Caki2 (cell line): ENCODE measurements at places on chromosomes 6 and 20. TPM values are rescaled to one million over a fixed set of nuclear protein-coding genes. Genes with fewer than 3 reads are reported as not detected.

Gene ZC2HC1B
- total RNA-seq, result not detected in 2 replicates

Gene SLC17A2
- not detected in 2 replicates for total RNA-seq

Gene SLC22A23
- 3.6 and 10.1 TPM in 2 replicates for total RNA-seq

Gene IRF4
- total RNA-seq, result not detected in 2 replicates

Gene FYN
- not detected in 2 replicates for total RNA-seq

Gene TSBP1
- total RNA-seq, result not detected in 2 replicates

Gene PCED1A
- 31.8 and 37.3 TPM in 2 replicates for total RNA-seq

- no peak for DNase-seq
These were observed 42.2 kb upstream of the NCOA3 start for GRCh38 chr20:47459344-47460073.

GRCh38 chr6:21189759-21190158 lies 403.8 kb upstream of the SOX4 start:
- no peak for DNase-seq

DNA sequence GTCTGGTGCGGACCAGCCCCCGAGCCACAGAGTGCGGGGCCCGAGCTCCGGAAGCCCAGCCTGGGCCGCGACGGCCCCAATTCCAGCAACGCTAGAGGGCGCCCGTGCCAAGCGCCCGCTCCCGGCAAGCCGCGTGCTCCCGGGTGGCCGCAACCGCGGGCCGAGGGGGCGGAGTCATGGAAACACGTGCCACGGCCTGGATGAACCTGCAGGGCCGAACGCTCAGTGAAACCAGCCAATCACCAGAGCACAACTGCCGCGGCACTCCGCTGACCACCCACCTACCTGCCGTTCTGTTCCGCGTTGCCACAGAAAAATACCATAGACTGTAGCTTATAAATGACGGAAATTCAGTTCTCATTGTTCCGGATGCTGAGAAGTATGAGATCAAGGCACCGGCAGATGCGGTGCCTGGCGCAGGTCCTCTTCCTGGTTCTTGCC lies 85.7 kb upstream of the FOXC1 start:
- peak; percentile 65 for DNase-seq

GRCh38 chr20:18645196-18645745 lies 57.4 kb downstream of the DTD1 start:
- no peak for DNase-seq

- DNase-seq, result peak; percentile 41
These were observed 128.8 kb upstream of the DTNBP1 start for GRCh38 chr6:15791448-15792181.

- DNase-seq, result peak; percentile 74
These were observed 4.9 kb upstream of the CD24 start for GRCh38 chr6:106979435-106979884.

DNA sequence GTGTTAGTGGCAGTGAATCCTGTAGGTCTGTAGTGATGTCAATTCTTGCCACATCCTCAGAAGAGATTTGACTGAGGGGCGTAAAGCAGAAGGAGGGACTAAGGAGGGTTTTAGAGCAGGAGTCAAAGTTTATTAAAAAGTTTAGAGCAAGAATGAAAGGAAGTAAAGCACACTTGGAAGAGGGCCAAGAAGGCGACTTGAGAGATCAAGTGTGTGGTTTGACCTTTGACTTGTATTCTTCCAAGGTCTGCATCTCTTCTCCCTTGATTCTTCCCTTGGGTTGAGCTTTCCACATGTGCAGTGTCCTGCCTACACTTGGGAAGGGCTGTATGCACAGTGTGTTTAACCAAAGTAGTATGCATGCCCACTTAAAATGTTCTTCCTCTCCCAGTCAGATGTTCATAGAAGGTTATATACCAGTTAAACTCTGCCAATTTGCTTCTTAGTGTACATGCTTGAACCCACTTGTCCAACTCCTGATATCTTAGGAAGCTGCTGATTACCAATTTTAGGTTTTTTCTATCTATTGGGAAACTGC lies 627.6 kb downstream of the MMUT start:
- DNase-seq, result peak; percentile 29

DNA sequence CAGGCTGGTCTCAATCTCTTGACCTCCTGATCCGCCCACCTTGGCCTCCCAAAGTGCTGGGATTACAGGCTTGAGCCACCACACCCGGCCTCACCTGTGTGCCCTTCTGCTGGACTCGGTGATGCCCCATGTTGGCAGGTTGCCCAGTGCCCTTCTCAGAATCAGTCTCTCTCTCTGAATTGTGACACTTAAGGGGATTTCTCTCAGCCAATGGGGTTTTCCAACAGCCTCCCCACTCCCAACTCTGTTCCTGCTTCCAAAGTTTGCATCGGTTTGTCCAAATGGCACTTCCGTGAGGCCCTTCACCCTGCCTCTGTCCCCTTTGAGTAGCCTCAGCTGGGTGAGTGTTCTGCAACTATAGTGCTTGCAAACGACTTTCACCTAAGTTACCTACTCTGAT lies 3.1 kb upstream of the MRPS10 start:
- DNase-seq, result peak; percentile 35

DNA sequence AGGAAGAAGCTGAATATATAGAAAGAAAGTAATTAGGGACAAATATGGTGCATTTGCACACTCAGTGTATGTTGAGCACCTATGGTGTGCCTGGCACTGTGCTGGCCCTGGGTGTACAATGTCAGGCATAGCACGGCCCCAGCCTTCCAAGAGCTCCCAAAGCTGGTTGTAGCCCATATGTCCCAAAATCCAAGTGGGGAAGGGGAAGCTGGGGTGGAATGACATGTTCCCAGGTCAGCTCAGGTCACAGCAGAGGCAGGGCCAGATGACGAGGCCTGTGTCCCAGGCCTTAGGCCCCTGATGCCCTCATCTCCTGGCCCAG lies 170.0 kb downstream of the VEGFA start:
- no peak for DNase-seq

GRCh38 chr20:51884561-51884960 lies 82.2 kb upstream of the SALL4 start:
- DNase-seq, result no peak

- DNase-seq, result no peak
These were observed 23.1 kb upstream of the ZMYND8 start for GRCh38 chr20:47379433-47380150.

GRCh38 chr6:63783096-63783495 lies 147.5 kb downstream of the PHF3 start:
- no peak for DNase-seq

DNA sequence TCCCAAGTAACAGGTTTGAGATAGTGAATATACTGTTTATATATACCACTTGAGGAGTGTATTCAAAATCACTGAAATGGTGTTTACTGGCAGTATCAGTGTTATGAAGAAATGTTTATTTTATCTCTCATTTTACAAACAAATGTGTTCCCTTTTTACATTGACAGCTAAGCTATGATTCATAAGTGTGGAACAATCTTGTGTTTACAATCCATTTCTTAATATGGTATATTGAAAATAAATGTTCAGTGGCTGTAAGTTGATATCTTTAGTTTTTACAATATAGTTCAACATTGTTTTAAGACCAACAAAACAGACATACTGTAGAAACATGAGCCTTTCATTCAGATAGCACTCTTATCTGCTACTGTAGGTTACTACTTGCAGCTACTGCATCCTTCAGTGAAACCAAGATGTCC lies 14.3 kb downstream of the PHF3 start:
- no peak for DNase-seq

DNA sequence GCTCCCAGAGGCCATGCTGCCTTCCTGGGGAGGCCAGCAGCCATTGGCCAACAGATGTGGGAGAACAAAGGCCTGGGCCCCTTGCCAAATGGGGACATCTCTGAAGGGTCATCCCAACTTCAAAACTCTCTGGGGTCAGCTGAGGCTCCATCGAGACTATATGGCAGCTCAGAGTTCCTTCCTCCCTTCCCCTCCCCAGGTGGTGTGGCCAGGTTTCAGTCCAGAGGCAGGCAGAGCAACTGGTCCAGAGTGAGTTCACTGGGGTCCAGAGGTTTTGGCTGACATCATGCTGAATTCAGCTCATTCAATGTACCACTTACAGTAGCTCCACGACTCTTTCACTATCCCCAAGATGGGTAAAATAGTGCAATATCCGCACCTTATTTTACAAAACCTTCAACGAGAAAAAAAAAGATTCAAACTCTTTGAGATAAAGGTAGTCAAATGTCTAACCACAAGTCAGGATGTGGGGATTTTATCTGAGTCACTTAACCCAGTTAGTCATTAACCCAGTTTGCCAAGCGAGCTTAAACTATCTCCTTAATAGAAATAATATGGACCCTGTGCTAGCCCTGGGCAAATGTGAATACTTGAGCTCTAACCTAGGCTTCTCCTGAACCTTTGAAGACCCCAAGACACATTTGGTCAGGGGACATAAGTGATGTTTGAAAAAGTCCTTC lies 108.4 kb upstream of the PLEKHG1 start:
- DNase-seq, result peak; percentile 76

DNA sequence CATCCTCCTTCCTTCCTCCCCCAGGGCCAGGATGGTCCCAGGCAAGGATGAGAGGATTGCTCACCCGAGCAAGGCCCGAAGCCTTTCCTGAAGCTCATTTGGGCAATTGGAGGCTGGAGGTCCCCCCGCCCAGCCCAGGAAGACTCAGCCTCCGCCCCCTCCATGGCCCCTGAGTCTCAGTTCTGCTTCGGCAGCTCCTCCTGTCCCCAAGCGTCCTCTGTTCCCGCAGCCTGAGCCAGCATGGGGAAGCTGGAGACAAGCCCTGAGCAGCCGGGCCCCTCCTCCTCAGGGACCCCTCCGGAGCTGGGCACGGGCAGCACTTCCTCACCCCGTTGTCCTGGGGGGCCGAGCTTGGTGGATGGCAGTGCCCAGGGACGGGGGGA lies 26.0 kb downstream of the SLC17A9 start:
- no peak for DNase-seq

DNA sequence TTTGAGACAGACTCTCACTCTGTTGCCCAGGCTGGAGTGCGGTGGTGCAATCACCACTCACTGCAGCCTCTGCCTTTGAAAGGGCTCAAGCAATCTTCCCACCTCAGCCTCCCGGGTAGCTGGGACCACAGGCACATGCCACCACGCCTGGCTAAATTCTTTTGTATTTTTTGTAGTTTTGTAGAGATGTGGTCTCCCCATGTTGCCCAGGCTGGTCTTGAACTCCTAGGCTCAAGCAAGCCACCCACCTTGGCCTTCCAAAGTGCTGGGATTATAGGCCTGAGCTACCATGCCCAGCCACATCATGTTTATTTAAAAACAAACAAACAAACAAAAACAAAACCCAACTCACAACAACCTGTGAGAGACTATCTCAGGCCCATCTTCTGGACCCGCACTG lies 29.7 kb upstream of the APCDD1L start:
- no peak for DNase-seq

GRCh38 chr6:106527979-106528378 lies 101.3 kb downstream of the RTN4IP1 start:
- peak; percentile 68 for DNase-seq

DNA sequence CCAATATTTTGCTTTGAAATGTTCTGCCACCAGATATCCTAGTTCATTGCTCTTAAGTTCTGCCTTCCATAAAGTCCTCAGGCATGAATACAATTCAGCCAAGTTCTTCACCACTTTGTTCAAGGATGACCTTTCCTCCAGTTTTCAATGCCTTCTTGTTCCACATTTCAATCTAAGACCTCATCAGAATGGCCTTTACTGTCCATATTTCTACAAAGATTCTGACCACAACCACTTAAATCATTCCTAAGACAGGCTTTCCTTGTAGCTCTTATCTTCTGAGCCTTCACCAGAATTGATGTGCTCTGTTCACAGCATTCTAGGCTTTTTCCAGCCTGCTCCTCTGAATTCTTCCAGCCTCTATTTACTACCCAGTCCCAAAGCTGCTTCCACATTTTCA lies 319.0 kb downstream of the HACE1 start:
- DNase-seq, result no peak

DNA sequence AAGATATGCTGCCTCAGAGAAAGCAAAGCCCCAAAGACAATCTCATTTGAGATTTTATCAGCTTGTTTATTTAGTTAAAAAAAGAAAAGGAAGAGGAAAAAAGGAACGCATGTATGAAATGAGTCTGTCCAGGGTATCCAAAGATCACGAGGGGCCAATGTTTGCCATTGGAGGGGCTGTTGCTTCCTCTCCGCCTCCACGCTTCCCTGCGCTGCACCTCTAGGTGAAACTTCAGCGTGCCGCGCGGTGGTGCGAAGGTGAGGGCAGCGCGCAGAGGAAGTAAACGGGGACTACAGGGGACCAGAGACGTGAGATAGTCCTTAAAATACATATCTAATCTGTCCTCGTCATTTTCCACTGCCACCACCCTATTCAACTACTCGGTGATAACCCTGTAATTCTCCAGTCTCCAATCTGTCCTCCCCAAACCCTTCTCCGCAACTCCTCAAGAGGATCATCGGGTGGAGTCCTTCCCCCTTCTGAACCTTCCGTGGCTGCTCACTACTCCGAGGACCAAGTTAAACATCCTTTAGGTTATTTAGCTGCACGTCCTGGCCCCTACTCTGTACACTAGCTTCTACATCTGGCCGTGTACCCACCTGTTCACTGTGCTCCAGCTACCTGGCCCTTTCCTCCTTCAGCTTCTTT lies 1.1 kb upstream of the DCBLD1 start:
- DNase-seq, result no peak

DNA sequence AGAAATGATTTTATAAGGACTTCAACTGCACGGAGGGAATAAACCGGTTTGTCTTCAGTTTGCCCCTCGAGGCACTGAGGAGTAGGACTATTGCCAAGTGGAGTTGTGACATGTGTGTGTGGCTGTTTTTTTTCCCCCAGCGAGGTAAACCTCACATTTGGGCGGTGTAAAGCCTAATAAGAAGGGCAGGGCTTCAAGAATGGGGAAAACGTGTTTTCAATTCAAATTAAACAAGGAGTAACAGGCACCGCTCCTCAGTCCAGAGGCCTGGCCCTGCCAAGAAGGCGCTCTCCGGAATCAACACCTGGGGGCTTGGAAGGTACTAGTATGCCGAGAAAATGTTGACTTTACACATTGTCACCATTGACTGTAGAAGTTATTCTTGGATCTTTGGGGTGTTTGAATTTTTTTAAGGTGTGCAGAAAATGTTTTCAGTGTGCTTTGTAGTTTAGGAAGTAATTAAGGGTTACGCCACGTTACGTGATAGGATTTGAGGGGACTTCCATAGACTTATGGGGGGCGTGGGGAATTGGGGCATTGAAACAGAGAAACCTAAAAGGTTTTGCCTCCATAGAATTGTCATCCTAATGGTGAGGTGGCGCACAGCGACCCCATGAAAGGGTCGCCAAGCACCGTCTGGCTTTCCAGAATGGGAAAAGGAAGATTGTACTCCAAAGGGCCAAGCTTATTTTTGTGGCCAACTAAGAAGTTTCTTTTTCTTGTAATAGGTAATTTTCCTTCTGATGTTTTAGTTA lies 791 bp downstream of the ADGRG6 start:
- DNase-seq, result no peak

- no peak for DNase-seq
These were observed at the start of gene NKAIN4 for GRCh38 chr20:63254232-63254605. TSS of gene NKAIN4 (minus strand) at chr20:63254463. CDS start at chr20:63254450, 13 bp downstream.

DNA sequence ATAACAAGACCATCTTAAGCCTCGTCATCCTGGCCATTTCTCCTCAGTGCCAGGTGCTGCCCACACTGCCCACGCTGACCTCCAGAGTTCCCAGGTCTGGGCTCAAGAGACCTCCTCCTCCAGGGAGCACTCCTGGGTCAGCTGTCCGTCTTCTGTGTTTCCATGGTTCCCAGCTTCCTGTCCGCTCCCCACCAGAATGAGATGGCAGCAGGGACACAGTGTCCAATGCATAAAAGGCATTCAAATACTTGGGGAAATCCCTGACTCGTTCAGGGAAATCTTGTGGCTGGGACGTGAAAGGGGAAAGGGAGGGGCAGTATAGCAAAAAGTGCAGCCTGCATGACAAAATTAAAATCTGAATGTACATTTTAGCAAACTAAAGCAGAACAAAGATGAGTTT lies 54.3 kb downstream of the SLC23A2 start:
- peak; percentile 43 for DNase-seq

GRCh38 chr6:56310241-56310640 lies 62.9 kb upstream of the COL21A1 start:
- no peak for DNase-seq
